ENCODE measurements at places on chromosomes 7 and 10.

- no peak for DNase-seq
Observed at GRCh38 chr10:129699722-129700340, 232.8 kb downstream of the MGMT start.

DNA sequence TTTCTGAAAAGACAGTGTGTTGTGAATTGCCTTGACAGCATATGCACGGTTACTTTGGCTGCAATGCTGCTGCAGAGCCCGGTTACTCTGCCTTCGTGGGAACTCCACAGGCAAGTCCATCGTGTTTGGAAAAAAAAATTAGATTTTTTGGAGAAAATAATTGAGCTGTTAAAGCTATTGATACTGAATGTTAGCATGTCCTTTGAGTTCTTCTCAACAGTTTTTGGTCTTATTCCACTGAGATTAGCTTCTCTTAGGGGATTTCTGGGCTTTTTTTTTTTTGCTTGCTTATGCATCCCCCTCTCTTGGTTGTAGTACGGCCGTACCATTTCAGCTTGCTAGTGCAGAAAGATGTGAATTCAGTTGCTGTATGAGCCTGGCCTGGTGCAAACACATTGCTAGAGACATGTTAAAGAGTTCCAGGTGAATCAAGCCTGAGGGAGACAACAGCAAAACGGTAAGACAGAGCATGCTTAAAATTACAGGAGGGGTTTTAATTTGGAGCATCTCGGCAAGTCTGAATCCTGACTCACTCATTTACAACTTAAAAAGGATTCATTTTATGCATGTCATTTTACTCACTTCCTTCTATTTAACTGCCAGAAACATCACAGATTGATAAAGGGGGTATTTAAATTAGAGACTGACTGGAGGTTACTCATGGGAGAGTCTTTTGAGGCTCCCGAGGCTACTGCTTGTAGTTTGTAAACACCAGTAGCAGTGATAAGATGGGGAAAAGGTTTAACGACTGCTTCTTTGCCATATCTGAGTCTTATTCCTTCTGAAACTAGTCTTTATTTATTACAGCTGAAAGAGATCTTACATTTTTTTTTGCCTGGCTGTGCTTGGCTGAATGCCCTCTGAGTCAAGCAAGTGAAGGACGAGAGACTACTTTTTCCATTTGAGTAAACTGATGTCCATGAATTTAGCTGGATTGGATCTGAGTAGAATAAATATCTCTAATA lies 113.7 kb downstream of the CDK14 start:
- no peak for DNase-seq

DNA sequence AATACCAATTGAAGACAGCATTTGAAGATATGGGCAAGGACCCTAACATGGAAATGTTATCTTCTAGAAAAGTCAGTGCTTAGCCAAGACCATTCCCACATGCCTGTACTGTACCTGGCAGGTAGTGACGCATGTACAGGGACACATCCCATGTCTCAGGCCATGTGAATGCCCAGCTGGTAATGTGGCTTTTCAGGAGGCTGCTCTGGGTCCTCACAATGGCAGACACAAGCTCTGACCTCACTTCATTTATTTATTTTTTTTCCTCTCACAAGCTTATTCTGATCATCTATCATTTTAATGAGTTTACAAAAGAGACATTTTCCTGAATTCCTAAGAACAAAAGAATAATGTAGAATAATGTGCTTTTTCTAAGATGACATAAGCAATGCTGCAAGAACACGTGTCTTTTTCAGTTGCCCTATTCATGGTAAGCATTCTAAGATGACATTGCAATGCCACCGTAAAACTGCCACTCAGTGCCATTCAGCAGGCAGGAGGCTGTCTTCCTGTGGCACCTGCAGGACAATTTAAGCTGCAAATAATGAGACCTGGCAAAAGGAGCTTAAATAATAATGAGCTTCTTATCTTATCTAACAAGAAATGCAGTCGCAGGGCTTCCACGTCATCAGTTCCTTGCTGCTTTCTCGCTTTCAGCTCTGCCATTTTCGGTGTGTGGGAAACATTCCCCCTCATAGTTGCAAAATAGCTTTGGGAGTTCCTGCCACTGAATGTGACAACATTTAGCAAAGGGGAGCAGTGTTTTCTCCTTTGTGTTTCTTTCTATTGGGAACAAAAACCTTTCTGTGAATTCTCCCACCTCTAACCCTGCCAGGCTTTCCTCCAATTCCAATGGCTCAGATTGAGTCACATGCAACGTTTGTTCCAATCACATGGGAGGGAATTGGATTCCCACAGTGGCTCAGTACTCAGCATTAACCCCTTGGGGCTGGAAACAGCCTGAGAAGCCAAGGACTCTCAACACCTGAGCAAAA lies 113.0 kb downstream of the SEC23IP start:
- DNase-seq: no peak

DNA sequence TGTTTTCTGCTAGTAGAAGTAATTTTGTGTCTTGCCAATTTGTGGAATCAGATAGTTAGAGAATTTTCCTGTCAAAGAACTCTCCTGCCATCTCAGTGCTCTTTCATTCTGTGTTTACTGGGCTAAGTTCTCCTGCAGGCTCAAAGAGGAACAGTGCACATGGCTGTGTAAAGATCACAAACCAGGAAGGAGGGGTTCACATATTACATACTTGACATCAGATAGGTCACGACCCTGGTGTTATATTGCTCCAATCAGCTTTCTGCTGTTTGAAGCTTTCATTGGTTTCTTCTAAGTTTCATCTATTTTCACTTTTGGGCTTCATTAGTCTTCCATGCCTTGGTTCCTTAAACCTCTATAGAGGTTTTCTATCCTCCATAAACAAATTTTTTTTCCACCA lies 13.5 kb upstream of the ELMO1 start:
- no peak for DNase-seq

DNA sequence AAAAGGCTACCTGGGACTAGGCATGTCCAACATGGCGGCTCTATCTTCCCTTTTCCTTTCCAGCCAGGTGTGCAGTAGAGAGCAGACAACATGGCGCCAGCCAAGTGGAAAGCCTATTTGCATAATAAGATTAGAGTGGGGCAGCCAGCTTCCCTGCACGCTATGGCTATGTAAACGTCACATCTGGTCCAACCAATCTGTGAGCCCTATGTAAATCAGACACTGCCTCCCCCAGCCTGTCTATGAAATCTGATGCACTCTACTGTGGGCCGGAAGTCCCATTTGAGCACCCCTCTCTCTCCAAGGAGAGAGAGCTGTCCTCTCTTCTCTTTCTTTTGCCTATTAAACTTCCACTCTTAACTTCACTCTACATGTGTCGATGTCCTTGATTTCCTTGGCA lies 984.9 kb upstream of the AUTS2 start:
- DNase-seq: no peak

DNA sequence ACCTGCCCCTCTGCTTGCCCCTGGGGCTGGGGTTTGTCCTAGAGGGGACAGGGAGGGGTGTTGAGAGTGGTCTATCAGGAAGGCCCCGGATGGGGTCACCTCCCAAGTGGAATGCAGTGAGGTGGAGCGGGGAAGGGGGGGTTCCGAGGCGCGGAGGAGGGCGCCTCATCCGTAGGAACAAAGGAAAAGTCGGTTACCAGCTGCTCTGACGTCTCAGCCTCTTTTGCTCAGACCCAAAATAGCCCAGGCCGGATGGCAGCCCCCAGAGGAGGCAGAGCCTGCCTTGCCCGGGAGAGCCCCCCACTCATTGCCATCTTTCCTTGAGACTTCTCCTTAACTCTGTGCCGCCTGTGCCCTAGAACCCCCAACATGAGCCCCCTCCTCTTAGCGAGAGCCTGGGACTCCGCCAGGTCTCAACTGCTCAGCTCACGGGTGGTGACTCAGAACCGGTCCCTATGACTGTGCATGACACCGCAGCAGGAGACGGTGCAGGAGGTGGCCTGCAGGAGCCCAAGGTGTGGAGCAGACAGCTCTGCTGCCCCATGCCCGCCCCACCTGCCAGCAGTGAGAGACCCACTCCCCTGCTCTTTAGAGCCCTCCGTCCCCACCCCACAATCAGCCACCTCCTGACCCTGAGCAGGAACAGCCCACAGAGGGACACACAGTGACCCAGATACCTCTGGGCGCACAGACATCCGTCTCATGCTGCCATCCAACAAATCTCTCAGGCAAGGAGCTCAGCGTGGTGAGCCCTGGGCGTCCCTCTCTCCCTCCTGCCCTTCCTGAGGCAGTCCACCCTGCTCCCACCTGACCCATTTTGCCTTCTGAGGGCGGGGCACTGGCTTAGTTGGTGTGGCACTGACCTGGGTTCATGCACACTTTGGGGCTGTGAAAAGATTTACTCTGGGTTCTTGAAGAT lies 13.1 kb downstream of the STX1A start:
- DNase-seq: no peak

DNA sequence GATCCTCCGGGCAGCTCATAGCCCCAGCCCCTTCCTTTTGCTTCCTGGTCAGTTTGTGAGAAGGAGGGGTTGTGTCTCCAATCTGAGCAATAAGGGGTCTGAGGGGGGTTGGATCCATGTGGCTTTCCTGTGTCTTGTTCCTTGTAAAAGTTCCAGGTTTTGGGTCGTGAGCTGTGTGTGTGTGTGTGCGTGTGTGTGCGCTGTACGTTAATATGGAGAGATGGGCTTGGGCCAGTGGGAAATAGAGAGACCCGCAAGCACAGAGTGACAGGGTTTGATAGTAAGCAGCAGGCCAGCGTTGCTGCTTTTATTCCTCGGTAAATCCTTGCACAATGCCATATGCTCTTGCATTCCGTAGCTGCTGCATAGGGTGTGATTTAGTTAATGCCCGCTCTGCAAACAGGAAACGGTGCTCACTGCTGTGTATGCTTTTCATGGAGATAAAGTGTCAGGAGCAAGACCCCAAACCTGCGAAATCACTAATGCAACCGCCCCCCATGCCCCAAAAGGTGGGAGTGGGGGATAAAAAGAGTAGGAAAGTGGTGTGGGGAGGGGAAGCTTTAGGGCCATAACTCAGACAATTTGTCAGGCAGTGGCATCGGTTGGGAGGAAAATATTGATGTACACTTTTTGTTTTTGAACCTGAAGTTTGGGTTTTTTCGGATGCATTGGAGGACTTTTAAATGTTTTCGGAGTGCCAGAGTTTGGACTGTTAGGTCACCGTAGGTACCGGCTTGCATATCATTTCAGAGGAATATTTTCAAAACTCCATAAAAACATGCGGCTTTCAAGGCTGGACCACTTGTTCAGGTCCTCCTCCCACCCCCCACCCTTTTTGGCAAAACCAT lies 108.7 kb downstream of the TCF7L2 start:
- no peak for DNase-seq

DNA sequence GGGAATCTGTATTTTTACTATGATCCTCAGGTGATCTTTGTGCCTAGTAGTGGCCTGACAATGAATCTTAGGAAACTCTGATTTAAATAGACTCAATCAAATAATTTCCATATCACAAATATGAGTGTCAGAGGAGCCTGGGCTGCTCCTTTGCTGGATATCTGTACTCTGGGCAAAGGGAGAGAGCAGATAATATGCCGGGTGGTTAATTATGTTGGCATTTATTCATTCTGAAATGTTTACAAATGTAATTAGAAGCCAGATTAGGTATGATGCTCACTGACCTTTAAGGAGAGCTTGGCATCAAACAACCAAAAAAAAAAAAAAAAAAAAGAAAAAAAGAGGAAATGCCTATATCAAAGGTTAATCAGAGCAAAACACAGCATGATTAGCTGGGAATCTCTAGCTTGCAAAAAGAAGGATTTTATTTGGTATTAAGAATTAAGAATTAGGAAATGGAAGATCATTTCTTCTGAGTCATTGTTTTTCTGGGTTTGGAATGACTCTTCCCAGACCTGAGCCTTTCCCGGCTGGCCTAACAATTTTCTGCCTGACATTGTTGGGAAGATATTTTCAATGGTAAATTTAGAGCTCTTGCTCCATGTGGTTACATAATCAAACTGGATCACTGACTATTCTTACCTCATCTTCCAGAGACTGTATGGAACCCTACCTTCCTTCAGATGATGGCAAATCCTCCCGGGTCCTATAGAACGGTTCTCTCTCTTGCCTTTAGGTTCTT lies 365.3 kb downstream of the REEP3 start:
- DNase-seq: no peak

- DNase-seq: no peak
Observed at GRCh38 chr10:124672181-124672638, 72.0 kb downstream of the FAM53B start.

GRCh38 chr10:36026656-36027390 lies 384.7 kb upstream of the FZD8 start:
- DNase-seq: no peak

DNA sequence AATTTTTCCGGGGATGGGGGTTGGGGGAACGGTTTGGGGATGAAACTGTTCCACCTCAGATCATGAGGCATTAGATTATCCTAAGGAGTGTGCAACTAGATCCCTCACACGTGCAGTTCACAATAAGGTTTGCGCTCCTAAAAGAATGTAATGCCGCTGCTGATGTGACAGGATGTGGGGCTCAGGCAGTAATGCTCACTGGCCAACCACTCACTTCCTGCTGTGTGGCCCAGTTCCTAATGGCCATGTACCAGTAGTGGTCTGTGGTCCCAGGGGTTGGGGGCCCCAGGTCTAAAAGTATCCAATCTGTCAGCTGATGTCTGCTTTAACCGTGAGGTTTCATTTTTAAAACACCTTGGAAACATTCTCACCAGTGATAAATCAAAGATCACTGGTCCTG lies 2.2 kb downstream of the STN1 start:
- peak; percentile 60 for DNase-seq

GRCh38 chr10:132676193-132676891 lies 109.6 kb downstream of the NKX6-2 start:
- no peak for DNase-seq

GRCh38 chr10:44857363-44858016 lies 53.6 kb upstream of the TMEM72 start:
- peak; percentile 52 for DNase-seq

GRCh38 chr7:94400643-94401427 lies 6.1 kb downstream of the COL1A2 start:
- no peak for DNase-seq

- DNase-seq: no peak
Observed at GRCh38 chr7:99535667-99536066, 16.2 kb downstream of the FAM200A start.

DNA sequence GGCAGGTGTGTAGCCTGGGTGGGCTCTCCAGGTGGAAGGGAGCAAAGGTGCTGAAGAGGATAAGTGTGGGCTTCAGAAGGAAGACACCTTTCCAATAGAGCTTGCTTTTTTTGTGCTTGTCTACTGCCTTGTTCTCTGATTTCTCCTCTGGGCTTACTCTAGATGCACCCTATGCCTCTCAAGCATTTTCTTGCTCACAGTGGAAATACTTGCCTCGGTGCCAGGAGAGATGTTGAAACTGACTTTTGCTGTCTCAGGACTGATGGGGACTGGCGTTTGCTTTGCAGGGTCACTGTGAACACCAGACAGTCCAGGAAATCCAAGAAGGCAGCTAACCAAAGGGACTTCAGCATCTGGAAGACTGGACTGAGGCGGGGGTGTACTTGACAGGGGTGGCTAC lies 187.9 kb downstream of the SNX10 start:
- DNase-seq: no peak

All from CD4-positive, alpha-beta T cell treated with Interleukin-10 for 1 hour (primary cell).